Muscle of arm (tissue), 14 donors: ENCODE measurements at places on chromosomes 2 and 18. TPM values are rescaled to one million over a fixed set of nuclear protein-coding genes. Genes with fewer than 3 reads are reported as not detected.

DNA sequence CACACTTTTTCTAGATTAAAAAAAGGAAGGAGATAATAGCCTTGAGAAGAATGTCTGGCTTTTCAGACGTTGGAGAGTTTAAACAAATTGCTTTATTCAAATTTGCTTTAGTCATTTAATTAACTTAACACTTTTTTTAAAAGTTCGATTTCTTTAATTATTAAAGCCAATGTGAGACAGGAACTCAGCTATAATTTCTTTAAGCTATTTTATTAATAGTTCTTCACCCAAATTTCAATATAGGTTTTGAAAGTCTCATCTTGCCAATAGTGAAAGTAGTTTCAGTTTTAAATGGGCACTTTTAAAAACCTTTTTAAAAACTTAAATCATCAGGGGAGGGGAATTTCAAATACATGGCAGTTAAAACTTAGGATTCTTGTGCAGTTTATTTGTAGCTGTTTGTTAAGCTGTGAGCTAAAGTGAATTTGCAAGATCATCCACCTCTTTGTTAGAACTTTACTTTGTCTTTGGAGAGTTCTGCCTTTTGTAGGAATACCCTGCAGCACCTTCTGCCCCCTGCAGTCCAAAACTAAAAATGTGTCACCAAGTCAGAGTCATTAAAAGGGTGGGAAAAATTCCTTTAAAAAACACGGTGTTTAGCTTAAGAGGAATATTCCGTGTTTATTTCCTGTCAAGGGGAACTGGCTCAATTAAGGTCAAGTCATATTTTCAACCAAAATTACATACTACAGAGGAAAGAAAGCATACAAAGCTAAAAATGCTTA is 4.6 kb downstream of the TGIF1 start:
- DNase-seq = peak; percentile 51

GRCh38 chr2:187438455-187438854 is 9.6 kb downstream of the CALCRL start:
- DNase-seq = no peak

GRCh38 chr18:5729983-5730699 is 165.2 kb downstream of the TMEM200C start:
- peak; percentile 55 for DNase-seq

- no peak for DNase-seq
Observed at GRCh38 chr2:109386004-109386695, 227.6 kb downstream of the SEPTIN10 start.

DNA sequence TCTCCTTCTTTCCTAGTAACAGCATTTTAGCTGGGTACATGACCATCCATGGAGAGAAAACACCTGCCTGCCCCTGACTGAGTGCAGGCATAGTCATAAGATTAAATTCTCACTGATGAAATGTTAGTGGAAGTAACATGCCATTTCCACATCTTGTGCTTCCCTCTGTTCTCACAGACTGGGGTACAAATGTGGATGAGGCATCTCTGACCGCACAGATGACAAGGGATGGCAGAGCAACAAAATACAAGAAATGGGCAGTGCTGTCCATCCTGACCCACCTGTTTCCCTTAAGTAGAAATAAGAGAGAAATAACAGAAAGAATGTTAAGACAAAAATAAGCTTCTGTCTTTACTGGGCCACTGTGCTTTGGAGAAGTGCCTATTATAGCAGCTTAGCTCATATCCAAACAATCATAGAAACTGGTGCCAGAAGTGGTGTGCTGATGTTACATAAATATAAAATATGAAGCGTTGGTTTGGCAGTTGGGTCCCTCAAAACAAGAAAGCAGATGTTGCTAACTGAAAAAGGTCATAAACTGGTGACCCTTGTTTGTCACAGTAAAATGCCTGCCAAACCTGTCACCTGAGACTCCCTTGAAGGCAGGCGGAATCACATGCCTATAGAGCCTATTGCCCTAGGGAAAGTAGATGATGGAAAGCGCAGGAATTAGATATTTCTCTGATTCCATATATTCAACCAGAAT is 72.4 kb upstream of the CCDC150 start:
- peak; percentile 78 for DNase-seq

DNA sequence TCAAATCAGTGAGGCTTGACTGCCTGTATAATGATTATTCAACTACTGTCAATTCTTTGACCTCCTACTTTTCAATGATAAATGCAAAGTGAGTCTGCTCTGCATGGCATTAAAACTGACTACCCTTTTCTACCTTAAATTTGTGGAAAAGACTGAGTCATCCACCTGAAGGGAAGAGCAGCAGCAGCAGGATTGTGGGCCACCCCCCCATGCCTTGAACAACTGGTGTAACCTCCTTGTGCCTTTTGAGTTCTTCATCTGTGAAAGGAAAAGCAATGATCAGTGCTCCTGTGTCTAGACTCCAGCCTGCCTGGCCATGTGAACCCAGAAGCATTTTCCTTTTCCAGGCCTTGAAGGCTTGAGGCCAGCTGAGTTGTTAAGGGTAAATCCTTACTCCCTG is 102.9 kb downstream of the OSR1 start:
- no peak for DNase-seq

- no peak for DNase-seq
Observed at GRCh38 chr2:149064856-149065630, 26.5 kb downstream of the LYPD6B start.

The SLC35F5 gene
- polyA plus RNA-seq = 62.7 TPM

DNA sequence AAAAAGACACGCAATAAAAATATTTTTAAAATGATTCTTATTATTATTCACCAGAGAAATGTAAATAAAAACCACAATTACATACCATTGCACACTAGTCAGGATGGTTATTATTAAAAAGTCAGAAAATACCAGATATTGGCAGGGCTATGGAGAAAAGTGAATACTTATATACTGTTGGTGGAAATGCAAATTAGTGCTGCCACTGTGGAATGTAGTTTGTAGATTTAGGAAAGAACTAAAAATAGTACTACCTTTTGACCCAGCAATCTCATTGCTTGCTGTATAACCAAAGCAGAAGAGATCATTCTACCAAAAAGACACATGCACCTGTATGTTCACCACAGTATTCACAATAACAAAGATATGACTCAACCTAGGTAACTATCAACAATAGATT is 1237.3 kb upstream of the FAM98A start:
- no peak for DNase-seq

The CDCA7 gene
- 19.9 TPM for polyA plus RNA-seq

DNA sequence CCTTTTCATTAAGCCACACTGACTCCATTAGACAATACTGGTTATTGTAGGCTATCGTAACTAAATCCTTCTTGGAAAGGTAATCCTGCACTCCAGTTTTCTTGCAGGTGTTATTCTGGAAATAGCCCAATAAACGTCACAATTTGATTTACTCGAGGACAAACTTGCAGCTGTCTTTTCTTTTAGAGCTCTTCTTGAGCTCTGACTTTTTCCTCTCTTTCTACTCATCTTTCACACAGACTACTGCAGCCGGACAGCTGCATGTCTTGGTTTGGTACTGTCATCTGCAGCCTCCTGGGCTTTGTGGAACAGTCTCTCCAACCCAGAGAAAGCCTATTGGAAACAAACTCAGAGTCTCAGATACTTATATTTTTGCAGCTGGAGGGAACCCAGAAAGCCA is 23.0 kb upstream of the MSGN1 start:
- no peak for DNase-seq

The TLX2 gene
- polyA plus RNA-seq = not detected

The BCL11A gene
- polyA plus RNA-seq = 4.0 TPM

DNA sequence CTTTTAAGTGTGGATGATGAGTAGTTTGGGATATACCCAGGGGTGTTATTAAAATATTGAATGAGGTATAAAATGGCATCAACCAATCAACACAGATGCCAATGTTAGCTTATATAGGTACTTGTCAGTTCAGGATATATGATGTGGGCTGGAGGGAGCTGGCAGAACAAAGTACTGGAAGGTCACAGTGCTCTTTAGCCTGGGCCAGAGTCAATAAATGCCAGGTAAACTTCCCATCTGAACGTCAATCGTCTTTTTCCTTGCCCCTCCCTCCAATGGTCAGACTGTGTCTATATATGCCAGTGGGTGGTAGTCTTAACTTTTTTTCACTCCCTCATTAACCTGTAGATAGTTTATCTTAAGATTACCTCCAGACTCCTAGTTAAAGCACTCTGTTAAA is 140.8 kb upstream of the RBMS1 start:
- no peak for DNase-seq

GRCh38 chr2:37664231-37664643 is 7.2 kb downstream of the CDC42EP3 start:
- no peak for DNase-seq

DNA sequence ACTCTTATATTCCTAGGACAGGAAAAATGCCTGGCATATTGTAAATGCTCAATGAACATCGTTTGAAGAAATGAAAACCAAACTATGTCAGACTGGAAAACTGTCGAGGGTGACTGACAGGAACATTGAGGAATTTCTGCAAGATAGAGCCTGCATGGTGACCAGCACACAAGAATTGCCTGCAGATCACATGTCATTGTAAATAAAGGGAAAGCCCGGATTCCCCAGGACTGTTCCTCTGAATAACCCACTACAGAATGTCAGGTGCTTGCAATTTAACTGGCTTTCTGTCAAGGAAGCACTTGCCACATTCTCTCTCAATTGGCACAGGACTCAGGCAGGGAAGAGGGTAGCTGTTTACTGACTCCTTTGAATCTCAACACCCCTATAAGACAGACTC is 129.0 kb upstream of the REG3G start:
- no peak for DNase-seq

DNA sequence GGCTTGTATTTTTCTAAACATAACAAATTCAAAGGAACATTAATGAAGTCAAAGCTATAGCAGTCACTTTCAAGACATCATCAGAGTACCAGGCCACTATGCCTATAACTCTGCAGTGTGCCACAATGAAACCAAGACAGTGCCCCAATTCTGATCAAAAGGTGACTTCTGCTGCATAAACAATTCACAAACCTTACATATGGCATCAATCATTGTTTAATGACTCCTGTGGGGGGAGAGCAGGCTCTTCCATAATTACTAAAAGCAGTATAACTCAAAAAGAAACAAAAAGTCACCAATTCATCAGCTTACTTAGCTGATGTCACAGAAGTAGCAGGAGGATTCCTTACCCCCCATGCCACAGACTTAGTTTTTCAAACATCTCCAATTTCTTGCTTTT is 15.5 kb downstream of the LPIN2 start:
- DNase-seq = no peak
